Esophagus mucosa (tissue), 1 donor: ENCODE measurements at places on chromosomes 1 and 21.

DNA sequence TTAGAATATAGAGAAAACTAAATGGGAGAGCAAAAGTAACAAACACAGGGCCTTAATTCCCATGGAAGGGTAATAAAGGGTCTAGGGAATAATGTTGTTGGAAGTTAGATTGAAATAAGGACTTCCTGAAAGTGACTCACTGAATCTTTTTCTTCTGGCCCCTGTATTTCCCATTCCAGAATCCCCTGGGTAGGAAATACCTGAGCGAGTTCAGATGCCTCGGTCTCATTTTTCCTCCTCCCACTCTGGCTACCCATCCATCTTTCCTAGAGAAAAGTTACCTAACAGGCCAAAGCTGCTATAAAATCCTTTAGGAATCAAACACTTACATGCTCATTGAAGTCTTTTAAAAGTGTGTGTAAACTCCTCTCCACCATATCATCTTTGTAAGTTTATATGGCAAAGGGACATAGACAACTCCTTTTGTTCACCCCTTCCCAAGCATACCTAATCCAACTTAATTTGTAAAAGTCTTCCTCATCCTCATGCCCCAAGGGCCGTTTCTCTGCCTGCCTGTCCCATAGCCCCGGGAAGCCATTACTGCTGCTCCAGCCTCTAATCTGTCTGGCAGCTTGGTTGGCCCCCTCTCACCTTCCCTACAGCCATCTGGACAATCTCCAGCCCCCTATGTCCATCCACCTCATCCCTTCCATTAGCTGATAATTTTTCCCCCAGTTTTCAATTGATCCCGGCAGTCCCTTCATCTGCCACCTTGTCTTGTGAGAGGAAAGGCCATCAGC lies 3.3 kb upstream of the MEF2D start:
- ATAC-seq = no peak

DNA sequence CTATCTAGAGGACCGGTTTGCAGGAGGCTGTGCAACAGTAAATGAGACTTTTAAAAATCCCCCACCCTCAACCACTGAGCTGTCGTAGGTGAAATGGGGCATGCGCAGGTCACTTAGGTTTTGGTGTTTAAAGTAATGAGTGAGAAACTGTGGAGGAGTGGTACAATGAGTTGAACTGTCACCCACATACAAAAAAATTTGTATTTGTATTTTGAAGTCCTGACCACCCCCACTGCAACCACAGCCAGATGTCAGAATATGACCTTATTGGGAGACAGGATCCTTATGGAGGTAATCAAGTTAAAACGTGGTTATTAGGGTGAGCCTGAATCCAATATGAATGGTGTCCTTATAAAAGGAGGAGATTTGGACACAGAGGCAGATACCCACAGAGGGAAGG lies 1.6 kb upstream of the IRF6 start:
- no peak for ATAC-seq

DNA sequence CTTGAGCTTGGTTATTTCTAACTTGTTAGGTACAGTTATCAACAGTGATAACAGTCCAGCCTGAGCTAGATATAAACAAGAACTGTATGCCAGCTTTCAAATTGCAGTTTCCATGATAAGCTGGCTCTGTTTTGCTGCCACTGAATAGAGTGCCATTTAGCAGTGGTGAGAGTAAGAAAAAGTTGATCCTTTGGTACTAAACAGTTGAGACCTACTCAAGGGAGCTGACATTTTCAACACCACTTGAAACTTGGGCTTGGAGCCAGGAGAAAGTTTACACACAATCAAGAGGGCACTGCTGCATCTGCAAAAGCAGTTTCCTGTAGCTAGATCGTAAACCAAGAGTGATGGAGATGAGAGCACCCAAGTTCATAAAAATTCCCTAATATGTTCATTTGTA lies 131.3 kb downstream of the RGS7 start:
- no peak for ATAC-seq

DNA sequence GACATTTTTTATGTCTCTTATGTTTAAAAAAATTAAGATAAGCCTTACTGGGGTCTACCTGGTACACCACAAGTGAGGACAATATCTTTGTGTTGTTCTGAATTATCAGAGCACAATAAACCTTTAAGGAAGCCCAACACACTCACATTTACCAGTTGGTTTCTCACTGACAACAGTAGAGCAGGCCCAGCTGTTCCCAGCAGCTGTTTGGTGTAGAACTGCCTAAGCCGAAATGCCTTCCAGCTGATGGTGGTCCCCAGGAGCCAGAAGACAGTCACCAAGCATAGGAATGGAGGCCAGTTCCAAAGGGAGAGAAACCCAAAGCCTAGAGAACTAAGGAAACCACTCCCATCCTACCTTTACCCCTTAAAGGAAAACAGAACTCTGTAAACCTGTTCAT lies 428.6 kb upstream of the CAMK1G start:
- no peak for ATAC-seq

DNA sequence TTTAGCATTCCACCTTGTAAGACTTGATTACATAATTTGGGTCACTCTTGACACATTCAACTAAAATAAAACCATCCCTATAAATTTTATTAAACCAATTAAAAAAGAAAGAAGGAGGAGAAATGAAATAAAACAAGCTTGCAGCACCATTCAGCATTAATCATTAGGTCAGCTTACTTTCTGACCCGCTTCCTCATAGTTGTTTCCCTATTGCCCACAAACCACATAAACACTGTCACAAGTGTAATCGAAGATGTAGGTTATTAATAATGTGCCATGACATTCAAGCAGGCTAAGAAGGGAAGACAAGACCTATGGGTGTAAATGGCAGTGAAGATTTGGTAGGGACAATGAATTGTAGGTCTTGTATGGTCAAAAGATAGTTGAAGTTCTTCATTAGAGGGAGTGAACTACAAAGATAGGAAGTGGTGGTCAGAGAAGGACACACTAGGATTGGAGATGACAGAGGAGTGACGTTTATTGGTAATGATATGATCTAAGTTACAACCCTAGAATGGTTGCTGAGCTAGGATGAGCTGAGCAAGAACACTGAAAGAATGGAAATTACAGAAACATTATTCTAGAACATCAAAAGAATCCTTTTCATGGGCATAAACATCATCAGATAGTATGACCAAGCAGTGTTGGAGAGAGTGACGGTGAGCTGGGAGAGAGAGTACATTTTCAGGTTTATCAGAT lies 231.5 kb downstream of the KCNT2 start:
- no peak for ATAC-seq

GRCh38 chr1:185249563-185249962 lies 67.5 kb downstream of the IVNS1ABP start:
- ATAC-seq = no peak

DNA sequence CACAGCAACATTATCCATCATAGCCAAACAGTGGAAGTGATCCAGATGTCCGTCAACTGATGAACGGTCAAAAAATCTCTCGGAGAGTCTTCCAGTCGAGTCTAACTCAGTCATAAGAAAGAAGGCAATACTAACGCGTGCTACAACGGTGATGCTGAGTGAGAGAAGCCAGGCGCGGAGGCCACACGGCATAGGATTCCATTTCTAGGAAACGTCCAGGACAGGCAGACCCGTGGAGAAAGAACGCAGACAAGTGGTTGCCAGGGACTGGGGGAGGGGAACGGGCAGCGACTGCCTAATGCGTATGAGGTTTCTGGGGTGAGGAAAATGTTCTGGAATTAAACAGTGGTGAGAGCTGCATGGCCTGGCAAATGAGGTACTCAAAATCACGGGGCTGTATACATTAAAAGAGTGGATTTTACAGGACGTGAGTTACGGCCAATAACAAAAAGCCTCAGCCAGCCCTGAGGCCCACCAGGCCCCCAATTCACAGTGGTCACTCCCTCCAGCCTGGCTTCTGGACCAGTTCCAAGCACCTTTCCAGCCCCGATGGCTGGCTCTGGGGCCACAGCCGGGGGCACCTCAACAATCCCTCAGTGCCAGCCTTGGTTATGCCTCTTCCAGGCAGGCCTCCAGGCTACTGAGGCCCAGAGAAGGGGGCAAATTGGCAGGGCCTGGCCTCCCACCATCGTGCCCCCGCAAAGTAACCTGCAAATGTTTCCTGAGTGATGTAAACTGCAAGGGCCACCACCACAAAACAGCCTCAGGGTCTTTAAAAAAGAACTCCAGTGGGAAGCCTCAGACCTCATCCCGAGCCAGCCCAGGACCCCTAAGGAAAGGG lies 3.4 kb downstream of the WNT9A start:
- ATAC-seq = no peak

DNA sequence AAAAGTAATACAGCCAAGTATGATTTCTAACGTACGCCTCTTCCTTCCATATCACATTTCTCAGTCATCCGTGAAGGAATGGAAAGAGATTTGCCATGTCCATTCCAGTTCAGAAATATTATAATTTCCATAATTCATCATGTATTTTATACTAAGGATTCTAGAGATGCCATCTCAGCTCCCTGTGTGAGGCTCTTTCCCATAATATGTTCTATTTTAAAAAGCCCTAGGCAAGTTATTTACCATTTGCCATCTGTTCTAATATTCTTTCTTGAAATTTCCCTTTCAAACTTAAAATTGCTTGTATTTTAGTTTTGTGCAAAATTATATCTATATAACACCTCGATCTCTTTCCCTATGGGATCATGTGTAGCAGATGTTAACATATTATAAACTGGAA lies 106.7 kb downstream of the FMN2 start:
- no peak for ATAC-seq

DNA sequence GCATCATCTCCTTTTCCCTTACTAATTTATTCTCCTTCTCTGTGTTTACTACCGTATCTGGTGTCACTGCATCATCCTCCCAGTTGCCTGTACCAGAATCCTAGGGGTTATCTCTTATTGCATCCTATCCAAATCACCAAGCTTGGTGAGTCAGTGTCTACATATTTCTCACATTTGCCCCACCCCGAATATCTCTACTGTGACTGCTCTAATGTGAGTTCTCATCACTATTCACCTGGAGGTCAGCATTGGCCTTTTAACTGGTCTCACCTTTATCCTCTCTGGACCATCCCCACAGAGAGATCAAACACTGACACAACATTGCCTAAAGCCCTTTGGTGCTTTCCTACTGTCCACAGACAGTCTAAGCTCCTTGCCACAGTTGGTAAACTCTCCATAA lies 45.7 kb upstream of the ZNF648 start:
- peak; percentile 63 for ATAC-seq

- no peak for ATAC-seq
Observed at GRCh38 chr1:35925741-35926140, 5.2 kb upstream of the AGO3 start.

GRCh38 chr1:72489801-72490200 lies 207.5 kb upstream of the NEGR1 start:
- ATAC-seq = no peak

- ATAC-seq = peak; percentile 61
Observed at GRCh38 chr1:226121587-226122400, 59.3 kb downstream of the H3-3A start.

GRCh38 chr1:89762386-89762778 lies 58.5 kb upstream of the LRRC8D start:
- ATAC-seq = peak; percentile 24

- ATAC-seq = peak; percentile 52
Observed at GRCh38 chr1:99814373-99814900, 35.7 kb upstream of the AGL start.

DNA sequence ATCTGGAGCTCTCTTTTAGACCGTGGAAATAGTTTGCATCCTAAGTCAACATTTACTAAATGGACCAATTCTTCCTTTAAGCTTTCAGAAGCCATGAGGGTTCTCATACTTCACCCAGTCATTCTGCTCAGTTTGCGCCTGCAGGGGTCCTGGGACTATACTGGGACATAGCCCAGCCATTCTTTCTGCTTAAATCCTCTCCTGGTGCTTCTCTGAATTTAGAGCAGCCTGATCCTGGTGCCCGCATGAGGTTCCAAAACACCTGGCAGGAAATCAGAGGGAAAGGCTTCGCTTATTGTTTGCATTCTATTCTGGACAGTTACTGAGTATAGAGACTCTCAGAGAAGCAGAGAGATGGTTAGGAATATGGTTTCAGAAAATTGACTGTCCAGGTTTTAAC lies 27.0 kb downstream of the TNN start:
- no peak for ATAC-seq

GRCh38 chr1:63758791-63759190 lies 15.0 kb upstream of the ROR1 start:
- ATAC-seq = no peak

DNA sequence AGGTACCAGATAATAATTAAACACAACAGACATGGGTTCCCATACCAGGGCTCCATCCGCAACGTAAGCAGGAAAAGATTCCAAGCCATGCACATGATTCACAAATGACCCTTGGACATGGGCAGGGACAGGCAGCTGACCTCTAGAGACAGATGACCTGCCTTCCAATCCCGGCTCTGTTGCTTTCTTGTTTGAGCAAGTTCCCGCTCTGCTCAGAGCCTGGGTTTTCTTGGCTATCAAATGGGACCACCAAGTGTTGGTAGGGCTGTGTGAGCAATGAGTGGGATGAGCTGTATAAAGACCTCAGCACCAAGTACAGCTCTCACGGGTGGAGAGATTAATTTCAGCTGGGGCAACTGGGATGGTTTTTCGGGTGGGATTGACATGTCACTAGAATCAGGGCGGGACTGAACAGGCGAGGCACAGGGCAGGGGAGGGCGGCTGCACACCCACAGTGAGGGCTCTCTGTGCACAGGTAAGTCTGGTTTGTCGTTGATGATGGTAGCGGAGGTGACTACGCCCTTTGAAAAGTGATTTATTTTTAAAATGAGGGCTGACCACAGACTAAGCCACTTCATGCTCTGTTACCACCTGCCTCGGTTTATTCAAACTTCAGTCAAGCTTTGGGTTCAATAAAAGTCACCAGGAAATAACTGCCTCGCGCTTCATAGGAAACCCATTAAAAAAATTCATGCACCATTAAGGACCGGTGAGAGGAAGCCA lies 57.5 kb upstream of the IFFO2 start:
- peak; percentile 72 for ATAC-seq

- ATAC-seq = no peak
Observed at GRCh38 chr1:53769780-53770179, 30.8 kb upstream of the GLIS1 start.

DNA sequence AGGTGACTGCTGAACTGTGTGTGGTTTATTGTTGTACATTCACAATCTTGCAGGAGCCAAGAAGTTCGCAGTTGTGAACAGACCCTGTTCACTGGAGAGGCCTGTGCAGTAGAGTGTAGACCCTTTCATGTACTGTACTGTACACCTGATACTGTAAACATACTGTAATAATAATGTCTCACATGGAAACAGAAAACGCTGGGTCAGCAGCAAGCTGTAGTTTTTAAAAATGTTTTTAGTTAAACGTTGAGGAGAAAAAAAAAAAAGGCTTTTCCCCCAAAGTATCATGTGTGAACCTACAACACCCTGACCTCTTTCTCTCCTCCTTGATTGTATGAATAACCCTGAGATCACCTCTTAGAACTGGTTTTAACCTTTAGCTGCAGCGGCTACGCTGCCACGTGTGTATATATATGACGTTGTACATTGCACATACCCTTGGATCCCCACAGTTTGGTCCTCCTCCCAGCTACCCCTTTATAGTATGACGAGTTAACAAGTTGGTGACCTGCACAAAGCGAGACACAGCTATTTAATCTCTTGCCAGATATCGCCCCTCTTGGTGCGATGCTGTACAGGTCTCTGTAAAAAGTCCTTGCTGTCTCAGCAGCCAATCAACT lies 6.4 kb upstream of the PIGV start:
- no peak for ATAC-seq
